Stimulated activated CD8-positive, alpha-beta memory T cell treated with anti-CD3 and anti-CD28 coated beads, Interleukin-7, amount 100 ng/mL, for 4 hours (primary cell): ENCODE measurements at places on chromosomes 7 and 10.

- DNase-seq, result no peak
Observed at GRCh38 chr7:74294191-74294998, 5.2 kb downstream of the CLIP2 start.

DNA sequence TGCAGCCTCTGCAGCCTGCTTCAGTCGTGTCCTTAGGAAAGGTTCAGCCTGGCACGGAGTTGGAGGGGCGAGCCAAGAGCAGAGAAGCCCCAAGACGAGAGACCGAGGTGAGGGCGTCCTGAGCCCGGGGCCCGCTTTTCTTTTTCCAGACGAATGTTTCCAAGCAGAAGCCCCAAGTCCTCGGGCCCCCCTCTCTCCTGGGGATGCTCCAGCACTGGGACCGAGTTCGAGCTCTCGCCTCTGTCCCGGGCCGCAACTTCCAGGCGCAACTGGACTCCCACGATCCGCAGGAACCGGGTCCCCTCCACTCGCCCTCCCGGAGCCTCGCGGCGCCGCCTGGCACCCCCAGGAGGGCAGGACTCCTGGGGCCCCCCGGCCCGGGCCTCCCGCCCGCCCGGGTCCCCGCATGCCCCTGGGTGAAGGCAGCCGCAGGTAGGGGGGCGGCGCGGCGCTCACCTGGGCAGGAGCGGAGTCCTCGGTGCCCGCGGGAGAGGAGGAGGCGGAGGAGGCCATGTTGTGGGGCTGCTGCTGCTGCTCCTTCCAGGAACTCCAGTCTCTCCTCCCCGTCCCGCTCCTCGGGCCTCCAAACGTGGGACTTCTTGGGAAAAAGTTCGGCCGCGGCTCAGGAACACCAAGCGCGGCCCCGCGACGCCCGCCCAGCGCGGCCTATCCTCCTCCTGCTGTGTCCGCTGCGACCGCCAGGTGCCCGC is 45.3 kb upstream of the CDK1 start:
- peak; percentile 19 for DNase-seq

GRCh38 chr7:128954830-128955802 is 17.4 kb downstream of the IRF5 start:
- no peak for DNase-seq

DNA sequence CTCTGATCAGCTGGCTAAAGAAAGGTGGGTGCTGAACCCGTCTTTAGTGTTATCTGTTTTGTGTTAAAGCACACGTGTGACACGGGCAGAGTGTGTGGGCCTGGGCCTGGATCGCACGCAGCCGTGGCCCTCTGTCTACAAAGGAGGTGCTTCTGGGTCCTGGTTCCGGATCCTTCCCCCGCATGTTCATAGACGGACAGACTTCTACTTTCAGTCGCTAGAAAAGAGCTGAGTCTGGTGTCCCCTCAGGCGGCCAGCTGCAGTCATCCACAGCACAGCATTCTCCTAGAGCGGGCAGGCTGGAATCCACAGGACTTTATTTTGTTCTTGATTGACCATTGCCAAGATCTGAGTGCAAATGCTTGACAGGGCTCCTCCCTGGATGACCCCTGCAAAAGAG is 134.4 kb downstream of the DLG5 start:
- no peak for DNase-seq

GRCh38 chr7:82624337-82624736 is 180.8 kb upstream of the CACNA2D1 start:
- DNase-seq, result no peak

- peak; percentile 61 for DNase-seq
Observed at GRCh38 chr10:102660888-102661657, 16.8 kb downstream of the TRIM8 start.

- no peak for DNase-seq
Observed at GRCh38 chr10:70418229-70418628, 14.3 kb downstream of the EIF4EBP2 start.

DNA sequence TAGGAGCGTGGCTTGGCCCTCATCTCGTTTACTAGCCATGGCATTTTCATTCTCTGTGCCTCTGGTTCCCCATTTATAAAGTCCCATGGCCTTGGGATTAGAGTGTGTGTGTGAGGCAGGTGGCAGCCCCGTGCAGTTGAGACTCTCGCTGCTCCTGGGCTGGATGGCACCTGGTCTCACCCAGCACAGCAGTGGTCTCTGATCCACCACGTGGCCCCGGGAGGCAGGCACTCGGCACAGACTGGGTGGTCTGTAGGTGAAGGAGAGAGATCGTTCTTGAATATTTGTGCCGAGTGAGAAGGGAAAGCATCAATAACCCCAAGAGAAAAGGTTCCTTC is 50.4 kb downstream of the CALML3 start:
- no peak for DNase-seq

DNA sequence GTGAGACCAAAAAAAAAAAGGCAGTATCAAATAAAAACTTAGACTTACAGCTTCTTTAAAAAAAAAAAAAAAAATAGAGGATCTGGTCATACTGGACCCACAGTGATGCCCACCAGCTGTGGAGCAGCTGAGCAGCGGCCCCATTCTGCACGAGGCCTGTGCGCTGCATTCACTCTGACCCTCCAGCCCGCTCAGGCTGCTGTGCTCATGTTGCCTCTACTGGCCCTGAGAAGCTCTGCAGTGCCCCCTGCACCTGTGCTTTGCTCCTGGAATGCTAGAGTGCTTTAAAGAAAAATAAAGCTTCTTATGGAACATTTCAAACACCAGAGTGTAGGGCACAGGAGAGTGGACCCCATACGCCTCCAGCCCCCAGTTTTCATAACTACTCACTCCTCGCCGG is 33.2 kb downstream of the TMEM120A start:
- no peak for DNase-seq

GRCh38 chr7:85471740-85472139 is 284.9 kb upstream of the SEMA3D start:
- DNase-seq, result no peak

DNA sequence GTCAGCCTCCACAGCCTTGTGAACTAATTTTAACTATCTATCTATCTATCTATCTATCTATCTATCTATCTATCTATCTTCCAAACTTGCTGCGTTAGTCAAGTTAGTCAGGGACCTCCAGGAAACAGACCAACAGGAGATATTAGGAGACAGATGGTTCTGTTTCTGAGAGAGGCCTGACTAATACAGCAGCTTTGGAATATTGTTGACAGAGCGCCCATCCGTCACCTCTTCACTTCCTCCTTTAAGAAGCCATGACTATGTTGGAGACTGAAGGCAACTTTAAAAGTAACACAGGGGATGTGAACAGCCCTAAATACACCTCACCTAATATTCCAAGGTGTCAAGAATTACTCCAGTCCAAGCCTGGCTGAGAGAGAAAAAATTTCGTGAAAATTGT is 280.9 kb upstream of the IGFBP3 start:
- DNase-seq, result no peak

DNA sequence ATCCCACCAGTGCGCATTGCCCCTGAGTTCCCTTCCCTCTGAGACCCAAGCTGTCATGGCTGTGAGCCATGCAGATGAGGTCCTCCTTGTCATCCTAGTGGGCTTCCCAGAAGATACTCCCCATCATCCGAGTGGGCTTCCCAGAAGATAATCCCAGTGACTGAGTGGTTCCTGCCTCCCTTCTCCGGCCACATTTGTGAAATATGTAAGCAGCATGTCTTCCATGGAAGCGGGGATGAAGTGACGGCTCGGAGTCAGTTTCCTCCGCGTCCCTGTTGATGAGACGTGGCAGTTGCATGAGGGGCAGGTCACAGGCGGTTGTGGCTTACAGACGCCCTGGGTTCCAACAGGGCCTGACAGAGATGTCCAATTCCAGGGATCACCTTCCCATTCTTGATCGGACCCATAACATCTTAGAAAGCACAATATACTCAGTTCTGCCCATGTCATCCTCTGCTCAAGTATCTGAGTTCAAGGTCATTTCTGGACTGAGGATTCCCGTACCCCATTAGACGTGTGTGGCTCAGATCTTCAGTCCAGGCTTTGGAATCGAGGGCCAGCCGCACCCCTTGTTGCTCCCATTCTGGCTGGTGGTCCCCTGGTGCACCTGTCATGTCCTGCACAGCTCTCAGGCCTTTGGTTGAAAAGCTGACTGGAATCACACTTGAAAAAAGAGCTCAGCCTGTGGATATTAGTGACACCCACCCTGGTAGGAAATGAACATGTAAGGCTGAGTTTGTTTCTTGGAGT is 166.9 kb downstream of the PTPRN2 start:
- DNase-seq, result no peak

- no peak for DNase-seq
Observed at GRCh38 chr10:14358886-14359573, 28.3 kb upstream of the FRMD4A start.

DNA sequence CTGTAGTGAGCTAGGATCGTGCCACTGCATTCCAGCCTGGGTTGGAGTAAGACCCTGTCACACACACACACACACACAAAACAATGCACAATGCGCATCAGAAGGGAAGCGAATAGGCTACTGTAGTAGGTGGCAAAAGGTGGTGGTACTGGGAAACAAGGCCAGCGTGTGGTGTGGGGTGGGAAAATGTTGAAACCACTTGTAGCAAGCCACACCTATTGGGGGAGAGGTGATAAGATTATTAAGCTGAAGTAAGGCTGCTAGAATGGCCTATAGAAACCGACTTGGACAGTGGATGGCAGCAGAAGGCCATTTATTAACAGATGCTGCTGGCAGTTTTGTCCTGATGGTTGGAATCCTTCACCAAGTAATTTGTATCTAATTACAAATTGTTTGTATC is 7.2 kb upstream of the CHCHD1 start:
- DNase-seq, result no peak

GRCh38 chr7:158067931-158068482 is 519.6 kb downstream of the PTPRN2 start:
- DNase-seq, result no peak

DNA sequence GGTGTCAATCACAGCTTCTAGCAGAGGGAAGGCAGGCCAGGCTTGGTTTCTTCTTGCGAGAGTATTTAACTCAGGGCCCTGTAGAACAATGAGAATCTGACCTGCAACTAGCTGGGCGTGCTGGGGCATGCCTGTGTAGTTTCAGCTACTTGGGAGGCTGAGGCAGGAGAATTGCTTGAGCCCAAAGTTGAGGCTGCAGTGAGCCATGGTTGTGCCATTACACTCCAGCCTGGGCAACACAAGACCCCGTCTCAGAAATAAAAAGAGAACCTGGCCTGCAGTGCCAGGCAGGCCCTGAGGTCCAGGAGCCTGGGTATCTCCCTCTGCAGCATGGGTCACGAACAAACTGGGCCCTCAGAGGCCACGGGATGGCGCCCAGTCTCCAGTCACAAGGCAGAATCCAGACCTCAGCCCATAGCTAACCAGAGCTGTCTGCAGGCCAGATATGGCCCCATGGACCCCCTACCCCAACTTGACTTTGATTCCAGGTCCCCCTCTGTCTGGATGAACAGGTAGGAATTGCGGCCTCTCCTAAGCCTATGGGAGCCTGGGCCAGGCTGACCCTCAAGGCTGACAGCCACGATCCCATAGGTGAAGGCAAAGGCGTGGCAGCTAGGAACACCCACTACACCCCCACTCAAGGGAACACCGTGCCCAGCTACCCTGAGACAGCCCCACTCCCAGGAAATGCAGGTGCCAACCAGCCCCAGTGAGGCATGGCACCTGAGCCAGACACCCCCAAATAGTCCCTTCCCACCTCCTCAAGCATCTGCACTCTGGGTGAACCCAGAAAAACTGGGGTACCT is 102.7 kb upstream of the TNRC18 start:
- DNase-seq, result no peak

GRCh38 chr10:29617880-29618340 is 16.9 kb downstream of the SVIL start:
- no peak for DNase-seq

DNA sequence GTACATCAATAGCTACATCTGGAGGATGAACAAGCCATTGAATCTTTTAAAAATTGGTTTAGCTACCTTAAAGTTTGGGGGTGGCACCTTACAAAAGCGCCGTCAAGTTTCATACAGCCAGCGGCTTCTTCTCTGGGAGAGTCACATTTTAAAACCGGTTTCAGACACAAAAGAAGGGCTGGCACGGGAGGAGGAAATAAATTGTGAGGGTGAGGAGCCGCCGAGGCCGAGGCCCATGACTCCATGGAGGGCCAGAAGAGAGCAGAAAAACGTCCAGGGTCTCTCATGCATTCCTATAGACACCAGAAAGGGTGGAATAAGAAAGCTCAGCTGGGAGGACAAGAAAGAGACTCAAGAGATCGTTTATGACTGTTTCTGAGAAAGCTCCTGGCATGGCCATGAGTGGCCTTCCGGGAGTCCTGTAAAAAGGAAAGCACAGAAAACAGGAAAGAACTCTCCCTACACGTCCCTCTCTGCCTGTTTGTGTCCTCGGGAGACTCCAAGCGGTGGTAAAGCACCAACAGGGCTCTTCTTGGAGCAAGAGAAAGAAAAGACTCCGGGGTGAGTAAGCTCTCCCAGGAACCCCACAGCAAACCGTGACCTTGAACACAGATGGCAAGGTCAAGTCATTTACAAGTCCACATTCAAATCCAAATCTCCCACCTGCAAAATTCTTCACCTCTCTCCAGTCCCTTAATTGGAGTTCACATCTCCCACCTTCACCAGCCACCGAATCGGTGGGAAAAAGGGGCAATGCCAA is 1.8 kb downstream of the FRAT2 start:
- no peak for DNase-seq

DNA sequence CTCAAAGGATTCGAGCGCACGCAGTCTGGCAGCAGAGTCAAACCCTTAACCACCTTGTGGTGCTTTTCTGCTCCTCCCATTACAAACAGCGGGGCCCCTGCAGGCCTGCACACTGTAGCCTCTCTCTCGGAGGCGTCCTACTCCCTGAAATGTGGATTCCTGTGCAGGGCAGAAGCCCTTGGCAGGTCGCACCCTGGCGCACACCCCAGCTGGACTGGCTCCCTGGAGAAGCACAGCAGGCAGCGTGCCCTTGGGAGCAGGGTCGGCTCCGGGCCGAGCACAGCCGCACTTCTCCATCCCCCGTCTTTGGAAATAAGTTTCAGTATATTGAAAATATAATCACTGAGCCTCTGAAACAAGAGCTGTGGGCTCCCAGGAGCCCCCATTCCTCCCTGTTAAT is 144.1 kb downstream of the C10orf105 start:
- no peak for DNase-seq

DNA sequence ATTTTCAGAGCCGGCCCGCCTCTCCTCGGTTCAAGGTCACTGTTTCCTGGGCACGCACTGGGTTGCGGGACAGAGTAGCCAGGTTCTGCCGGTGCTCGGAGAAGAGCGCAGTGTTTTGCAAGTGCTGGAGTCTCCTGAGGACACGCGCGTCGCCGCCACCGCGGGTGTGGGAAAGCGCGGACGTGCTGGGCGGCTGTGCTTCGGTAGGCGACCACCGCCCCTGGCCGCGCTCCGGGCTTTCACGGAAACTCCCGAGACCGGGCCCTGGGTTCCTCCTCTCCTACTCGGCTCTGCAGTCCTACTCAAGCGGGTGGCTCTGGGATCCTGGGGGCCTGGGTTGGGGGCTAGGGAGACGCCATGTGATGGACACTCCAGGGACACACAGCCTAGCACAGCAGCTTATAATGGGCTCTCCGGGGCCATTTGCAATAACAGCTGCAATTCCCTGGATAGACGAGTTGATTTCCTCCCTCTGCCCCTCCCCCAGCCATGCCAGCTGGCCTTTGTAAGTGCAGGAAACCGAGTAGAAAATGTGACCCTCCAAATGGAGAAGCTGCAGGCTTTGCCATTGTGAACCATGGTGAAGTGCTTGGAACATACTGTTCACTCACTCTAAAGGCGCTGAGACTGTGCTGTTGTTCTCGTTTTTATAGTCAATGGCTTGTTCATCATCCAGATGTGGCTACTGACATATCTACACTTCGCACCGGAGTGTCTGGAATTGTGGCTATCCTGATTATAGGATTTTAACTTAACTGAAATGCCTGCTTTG is 2.1 kb downstream of the FRAT1 start:
- DNase-seq, result no peak

- DNase-seq, result no peak
Observed at GRCh38 chr10:34480345-34480744, 334.8 kb downstream of the PARD3 start.
